Mesothelial cell of epicardium (in vitro differentiated cells): ENCODE measurements at places on chromosomes 7 and 10.

GRCh38 chr7:26038201-26038990 is 113.6 kb upstream of the NFE2L3 start:
- no peak overlapping the region for H3K4me3 ChIP-seq
- H3K27ac ChIP-seq: peak overlapping the region; percentile 61
- no peaks in the 10 kb centered on the region for H3K36me3 ChIP-seq
- H3K4me1 ChIP-seq: peaks cover 11% of the 10 kb centered on the region

GRCh38 chr7:88115816-88116215 is 104.0 kb downstream of the SRI start:
- H3K27ac ChIP-seq: no peak overlapping the region
- H3K4me1 ChIP-seq: peaks cover 2% of the 10 kb centered on the region
- no peaks in the 10 kb centered on the region for H3K27me3 ChIP-seq
- H3K36me3 ChIP-seq: no peaks in the 10 kb centered on the region
- no peak for DNase-seq

DNA sequence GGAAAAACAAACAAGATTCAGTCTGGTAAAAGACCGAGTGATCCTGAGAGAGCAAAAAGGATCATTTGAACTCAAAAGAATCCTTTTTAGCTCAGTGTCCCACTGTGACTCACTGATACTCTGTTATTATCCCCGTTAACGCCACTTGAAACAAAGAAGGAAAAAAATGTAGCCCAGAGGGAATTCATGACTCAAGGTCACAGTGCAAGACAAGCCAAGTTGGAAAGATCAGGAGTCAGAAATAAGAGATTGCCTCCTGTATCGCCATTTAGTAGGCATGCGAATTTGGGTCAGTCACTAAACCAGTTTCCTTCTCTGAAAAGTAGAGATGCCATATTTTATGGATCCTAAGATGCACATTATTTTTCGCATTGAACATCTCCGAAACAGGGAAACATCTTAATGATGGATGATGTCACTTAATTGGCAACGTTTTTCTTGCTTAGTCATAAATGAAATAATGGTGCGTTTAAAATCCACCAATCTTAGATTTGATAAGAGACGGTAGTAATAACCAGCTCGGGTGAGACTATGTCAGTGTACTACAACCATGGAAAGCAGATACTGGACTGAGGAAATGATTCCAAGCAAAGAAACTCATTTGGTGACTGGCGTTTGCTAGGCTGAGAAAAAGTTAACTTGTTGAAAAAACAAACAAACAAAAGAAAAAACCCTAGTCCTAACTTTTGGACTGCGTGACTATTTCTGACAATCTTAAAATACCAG is 502.0 kb upstream of the CELF2 start:
- H3K36me3 ChIP-seq: no peaks in the 10 kb centered on the region
- peaks cover 11% of the 10 kb centered on the region for H3K4me1 ChIP-seq
- DNase-seq: no peak
- no peaks in the 10 kb centered on the region for H3K27me3 ChIP-seq
- no peak overlapping the region for H3K4me3 ChIP-seq
- no peak overlapping the region for H3K27ac ChIP-seq

DNA sequence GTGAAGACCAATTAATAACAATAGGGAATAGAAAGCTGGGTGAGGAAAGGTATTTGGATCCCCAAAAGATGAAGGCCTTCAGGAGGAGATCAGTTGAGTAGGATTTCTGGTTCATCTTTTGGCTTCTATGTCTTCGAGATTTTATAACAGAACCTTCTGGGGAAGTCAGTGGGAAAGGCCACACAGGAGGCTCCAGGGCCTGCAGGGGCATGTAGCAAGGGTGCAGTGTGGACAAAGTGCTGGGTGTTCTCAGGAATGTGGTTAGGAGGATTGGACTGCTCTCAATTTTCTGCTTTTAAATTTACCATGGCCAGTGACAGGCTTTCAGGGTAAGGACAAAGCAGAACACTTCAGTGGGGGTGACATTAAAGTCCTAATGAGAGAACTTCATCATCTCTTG is 378.0 kb downstream of the CCSER2 start:
- no peak overlapping the region for H3K27ac ChIP-seq
- H3K4me3 ChIP-seq: no peak overlapping the region
- H3K4me1 ChIP-seq: no peaks in the 10 kb centered on the region

- H3K4me1 ChIP-seq: no peaks in the 10 kb centered on the region
- H3K27me3 ChIP-seq: no peaks in the 10 kb centered on the region
- no peaks in the 10 kb centered on the region for H3K36me3 ChIP-seq
- H3K4me3 ChIP-seq: no peak overlapping the region
Measured at GRCh38 chr10:58107506-58107905, 160.2 kb downstream of the IPMK start.

GRCh38 chr10:80599424-80599847 is 61.7 kb downstream of the SH2D4B start:
- H3K4me3 ChIP-seq: no peak overlapping the region
- H3K4me1 ChIP-seq: peaks cover 5% of the 10 kb centered on the region
- no peaks in the 10 kb centered on the region for H3K36me3 ChIP-seq
- no peak overlapping the region for H3K27ac ChIP-seq

DNA sequence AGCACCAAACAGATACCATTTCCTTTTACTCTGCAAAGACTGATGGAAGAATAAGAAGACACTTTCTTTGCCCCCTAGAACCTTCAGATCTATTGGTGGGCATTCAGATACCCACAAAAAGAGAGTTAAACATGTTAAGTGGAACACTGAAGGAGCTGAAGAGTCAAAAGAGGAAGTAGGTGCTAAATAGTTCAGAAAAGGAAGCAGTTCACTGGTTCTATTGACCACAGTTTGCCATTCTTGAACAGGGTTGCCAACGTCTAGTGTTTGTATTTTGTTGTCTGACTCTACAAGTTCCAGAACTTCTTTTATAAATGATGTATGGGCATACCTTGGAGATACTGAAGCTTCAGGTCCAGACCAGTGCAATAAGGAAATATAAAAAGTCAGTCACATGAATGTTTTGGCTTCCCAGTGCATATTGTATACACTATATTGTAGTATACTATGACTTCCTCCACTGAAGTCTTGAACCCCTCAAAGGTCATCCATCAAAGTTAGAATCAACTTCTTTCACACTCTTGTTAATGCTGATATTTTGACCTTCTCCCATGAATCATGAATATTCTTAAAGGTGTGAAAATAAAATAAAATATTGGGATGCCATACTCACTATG is 47.5 kb upstream of the AGR3 start:
- no peak overlapping the region for H3K4me3 ChIP-seq
- H3K27me3 ChIP-seq: no peaks in the 10 kb centered on the region
- no peak for DNase-seq
- H3K4me1 ChIP-seq: no peaks in the 10 kb centered on the region

- H3K4me1 ChIP-seq: peaks cover 5% of the 10 kb centered on the region
- peak; percentile 57 for DNase-seq
- H3K4me3 ChIP-seq: peak overlapping the region; percentile 30
Measured at GRCh38 chr7:155190688-155191087, 107.0 kb upstream of the INSIG1 start.

- H3K27ac ChIP-seq: no peak overlapping the region
- peaks cover 4% of the 10 kb centered on the region for H3K27me3 ChIP-seq
- H3K4me1 ChIP-seq: no peaks in the 10 kb centered on the region
- no peak overlapping the region for H3K4me3 ChIP-seq
Measured at GRCh38 chr10:112027731-112028280, 155.8 kb downstream of the GPAM start.

DNA sequence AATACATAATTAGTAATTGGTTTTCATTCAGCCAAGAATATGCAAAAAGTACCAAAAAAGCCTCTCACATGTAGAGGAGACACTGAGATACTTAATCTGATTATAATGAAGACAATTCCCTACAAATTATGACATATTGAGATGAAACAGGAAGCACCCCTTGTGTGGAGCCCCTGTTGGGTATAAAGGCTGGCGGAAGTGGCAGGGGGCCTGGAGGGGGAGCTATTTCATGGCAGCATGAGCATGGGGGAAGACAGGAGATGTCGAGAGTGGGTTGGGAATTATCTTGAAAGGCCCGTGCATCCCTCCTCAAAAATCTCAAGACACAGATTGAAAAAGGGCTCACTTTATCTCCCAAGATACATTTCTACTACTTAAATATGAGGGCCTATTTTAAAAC is 96.9 kb downstream of the PIP4K2A start:
- DNase-seq: no peak
- H3K27me3 ChIP-seq: no peaks in the 10 kb centered on the region
- peak overlapping the region; percentile 54 for H3K27ac ChIP-seq
- H3K4me3 ChIP-seq: no peak overlapping the region
- peaks cover 84% of the 10 kb centered on the region for H3K4me1 ChIP-seq

- no peak for DNase-seq
- H3K27ac ChIP-seq: no peak overlapping the region
- no peaks in the 10 kb centered on the region for H3K4me1 ChIP-seq
- H3K36me3 ChIP-seq: no peaks in the 10 kb centered on the region
- H3K27me3 ChIP-seq: no peaks in the 10 kb centered on the region
Measured at GRCh38 chr7:94115316-94115715, 111.2 kb upstream of the BET1 start.

- no peak overlapping the region for H3K27ac ChIP-seq
- H3K27me3 ChIP-seq: no peaks in the 10 kb centered on the region
- peaks cover 12% of the 10 kb centered on the region for H3K36me3 ChIP-seq
- no peak for DNase-seq
- no peak overlapping the region for H3K4me3 ChIP-seq
- H3K4me1 ChIP-seq: no peaks in the 10 kb centered on the region
Measured at GRCh38 chr7:129240119-129240820, 15.4 kb downstream of the AHCYL2 start.

DNA sequence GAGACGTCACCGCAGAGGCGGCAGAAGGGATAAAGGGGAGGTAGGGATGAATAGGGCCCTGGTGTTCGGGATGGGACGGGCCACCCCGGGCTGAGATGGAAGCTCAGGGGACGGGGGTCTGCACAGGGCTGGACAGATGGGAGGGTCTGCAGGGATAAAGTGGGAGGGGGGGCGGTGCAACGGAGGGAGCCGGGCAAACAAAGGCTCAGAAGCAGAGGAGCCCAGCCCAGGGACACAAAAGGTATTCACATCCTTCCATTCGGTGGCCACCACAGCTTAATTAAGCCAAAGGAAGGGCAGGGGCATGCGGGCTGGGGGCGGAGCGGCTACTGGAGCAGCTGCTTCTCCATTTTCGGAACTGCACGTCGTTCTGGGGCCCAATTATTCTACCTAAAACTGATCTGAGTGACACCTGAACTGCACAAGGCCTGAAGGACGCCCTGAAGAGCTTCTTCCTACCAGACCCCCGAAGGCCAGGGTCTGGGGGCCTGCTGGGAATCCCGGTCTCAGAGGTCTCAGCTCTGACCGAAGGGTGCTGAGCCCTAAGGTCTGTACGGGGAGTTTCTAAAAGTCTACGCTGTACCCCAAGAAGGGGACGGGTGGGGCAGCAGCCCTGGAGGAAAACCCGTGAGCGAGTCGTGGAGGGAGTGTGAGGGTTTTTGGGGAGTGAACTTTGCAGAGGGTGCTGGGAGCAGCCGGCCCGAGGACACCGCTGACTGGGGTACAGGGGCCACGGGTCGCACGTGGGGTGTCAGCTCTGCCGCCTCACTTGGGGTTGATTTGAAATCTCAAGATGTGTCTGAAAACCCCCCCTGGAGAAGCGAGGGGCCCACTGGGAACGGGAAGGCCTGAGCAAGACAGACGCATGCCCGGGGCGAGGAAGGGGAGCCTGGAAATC is 334.8 kb downstream of the DNAJB6 start:
- peaks cover 12% of the 10 kb centered on the region for H3K4me1 ChIP-seq
- H3K36me3 ChIP-seq: no peaks in the 10 kb centered on the region
- H3K4me3 ChIP-seq: no peak overlapping the region
- H3K27ac ChIP-seq: no peak overlapping the region
- peaks cover 89% of the 10 kb centered on the region for H3K27me3 ChIP-seq
- no peak for DNase-seq

- H3K4me1 ChIP-seq: peaks cover 15% of the 10 kb centered on the region
- no peak for DNase-seq
- no peak overlapping the region for H3K4me3 ChIP-seq
- H3K36me3 ChIP-seq: no peaks in the 10 kb centered on the region
Measured at GRCh38 chr10:12719365-12719764, 282.1 kb downstream of the CCDC3 start.

DNA sequence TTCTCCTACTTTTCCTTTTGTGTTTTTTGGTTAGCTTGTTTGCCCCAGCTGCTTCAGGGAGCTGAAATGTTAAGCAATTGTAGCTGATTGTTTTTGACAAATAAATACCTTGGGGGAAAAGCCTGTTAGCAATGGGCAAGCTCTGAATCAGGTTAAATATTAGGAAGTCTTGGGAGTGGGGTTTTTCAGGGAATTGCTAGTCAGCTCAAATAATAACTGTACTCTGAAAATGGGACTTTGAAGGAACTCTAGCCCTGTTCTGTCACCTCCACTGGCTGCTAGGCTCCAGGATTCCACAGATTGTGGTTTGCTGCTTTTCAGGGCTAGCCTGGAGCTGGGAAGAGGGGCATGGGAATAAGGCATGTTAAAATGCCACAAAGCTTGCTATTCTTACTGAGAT is 39.5 kb downstream of the ADK start:
- no peaks in the 10 kb centered on the region for H3K27me3 ChIP-seq
- peak overlapping the region; percentile 33 for H3K4me3 ChIP-seq
- peaks cover 51% of the 10 kb centered on the region for H3K4me1 ChIP-seq
- H3K36me3 ChIP-seq: peaks cover 1% of the 10 kb centered on the region

DNA sequence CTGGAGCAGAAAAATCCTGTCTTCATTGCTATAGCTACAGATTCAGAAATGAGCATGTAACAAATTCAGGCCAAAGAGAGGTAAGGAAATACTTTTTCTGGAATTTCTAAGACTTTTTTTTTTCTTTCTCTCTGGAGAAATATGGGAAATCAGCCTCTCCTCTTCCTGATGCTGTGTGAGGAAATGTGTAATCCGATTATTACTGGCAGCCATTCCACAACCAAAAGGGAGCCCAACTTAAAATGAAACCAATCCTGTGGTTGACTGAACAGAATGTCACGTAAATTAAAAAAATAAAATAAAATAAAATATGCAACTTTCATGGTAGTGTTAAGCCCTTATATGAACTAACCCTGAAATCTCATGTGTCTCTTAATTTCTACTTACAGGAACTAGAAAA is 10.7 kb upstream of the POT1 start:
- H3K4me1 ChIP-seq: no peaks in the 10 kb centered on the region
- no peak for DNase-seq
- H3K4me3 ChIP-seq: no peak overlapping the region
- peaks cover 1% of the 10 kb centered on the region for H3K27me3 ChIP-seq
- no peak overlapping the region for H3K27ac ChIP-seq
- H3K36me3 ChIP-seq: no peaks in the 10 kb centered on the region

DNA sequence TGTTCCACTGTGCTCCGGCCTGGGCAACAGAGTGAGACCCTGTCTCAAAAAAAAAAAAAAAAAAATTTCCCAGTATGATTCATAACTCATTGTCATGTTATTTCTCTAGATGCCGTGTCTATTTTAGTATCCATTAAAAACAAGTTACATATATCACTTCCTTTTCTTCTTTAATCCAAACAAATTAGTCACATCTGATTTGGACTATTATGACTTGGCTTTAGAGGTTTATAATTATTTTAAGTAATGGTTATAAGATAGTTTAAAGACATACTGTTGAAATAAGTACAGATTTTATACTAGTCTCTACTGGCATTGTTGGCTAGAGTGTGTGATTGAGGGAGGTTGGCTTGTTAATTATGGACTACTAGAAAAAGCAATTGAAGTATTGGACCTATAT is 53.3 kb downstream of the ZMYND11 start:
- DNase-seq: no peak
- H3K27me3 ChIP-seq: no peaks in the 10 kb centered on the region
- peaks cover 11% of the 10 kb centered on the region for H3K4me1 ChIP-seq
- H3K27ac ChIP-seq: no peak overlapping the region
- H3K4me3 ChIP-seq: no peak overlapping the region
- H3K36me3 ChIP-seq: peaks cover 33% of the 10 kb centered on the region
